ENCODE measurements at places on chromosomes 5 and 9.

- no peak for DNase-seq
These were observed 1043.4 kb upstream of the CDH10 start for GRCh38 chr5:25688156-25688555.

GRCh38 chr5:112210430-112211005, 208.6 kb downstream of the EPB41L4A start:
- DNase-seq: no peak

- DNase-seq: peak; percentile 14
These were observed 8.4 kb upstream of the RUSC2 start for GRCh38 chr9:35481347-35481975.

- DNase-seq: no peak
These were observed 6.6 kb downstream of the PTGES start for GRCh38 chr9:129746092-129746777.

GRCh38 chr9:125816321-125816720, 69.1 kb downstream of the PBX3 start:
- DNase-seq: no peak

GRCh38 chr9:38440516-38440915, 16.3 kb upstream of the IGFBPL1 start:
- no peak for DNase-seq

- DNase-seq: no peak
These were observed 72.0 kb downstream of the PIK3R1 start for GRCh38 chr5:68287631-68287975.

DNA sequence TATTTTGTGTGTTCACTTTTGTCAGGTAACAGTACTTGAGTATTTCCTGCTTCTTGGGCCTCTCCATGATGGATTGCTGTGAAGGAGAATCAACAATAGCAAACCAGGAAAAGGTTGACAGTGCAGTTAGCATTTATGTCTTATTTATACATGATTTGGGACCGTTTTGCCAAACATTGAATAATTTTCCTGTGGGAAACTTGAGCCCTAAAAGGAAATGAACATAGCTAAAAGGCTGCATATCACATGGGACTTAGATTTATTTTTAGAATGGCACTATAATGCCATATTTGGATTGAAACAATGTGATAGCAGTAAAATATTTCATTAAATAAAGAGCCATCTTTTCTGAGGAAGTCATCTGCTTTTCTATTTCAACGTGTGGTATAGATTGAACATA, 15.3 kb downstream of the GPR21 start:
- DNase-seq: no peak

DNA sequence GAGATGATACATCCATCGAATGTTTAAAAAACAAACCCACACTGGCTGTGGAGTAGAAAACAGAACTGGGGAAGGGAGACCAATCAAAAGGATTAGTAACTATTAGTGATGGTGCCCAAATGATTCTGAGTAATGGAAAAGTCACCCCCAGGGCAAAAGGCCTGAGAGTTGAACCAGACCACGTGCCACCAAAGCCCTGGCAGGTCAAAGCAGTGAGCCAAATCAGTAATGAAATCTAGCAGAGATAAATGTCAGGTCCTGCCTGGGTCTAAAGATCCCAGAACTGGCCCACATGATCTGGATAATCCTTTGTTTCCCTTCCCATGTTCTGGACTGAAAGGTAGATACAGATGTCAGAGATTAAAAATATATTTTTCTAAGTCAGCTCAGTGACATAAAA, 9.4 kb downstream of the OTULINL start:
- no peak for DNase-seq

DNA sequence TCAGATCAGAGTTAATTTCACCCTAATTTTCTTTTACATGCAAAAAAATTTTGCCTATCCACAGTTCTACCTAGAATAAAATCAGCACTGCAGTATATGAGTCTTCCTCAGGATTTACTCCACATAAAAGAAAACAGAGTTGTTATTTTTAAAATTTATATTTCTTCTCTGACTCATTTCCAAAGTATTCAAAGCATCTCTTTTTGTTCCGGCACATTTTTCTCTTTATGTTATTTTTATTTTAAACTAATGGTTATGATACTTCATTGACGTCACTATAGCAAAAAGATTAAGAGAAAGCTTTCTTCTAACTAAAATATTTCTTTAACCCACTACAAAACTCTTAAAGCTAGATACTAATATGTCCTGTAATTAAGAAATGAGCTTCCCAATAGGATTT, 590.4 kb downstream of the PRELID2 start:
- DNase-seq: no peak

DNA sequence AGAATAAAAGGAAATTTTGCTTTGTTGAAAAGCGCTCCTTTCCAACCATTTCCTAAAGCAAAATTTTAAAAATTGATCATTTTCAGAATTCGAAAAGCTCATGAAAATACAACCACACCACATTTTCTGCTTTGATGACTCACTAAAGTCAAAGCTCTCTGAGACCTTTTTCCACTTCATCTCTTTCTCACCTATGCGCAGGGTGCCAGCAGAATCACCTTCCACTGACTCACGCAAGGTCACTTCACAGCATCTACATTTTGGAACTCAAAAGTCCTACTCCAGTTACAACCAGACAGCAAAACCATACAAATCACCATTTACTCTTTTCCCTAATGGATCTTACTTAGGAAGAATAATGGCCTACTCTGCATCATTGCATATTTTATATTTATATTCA, 106.2 kb downstream of the MAP1B start:
- no peak for DNase-seq

GRCh38 chr9:74874220-74874619, 13.5 kb downstream of the TRPM6 start:
- DNase-seq: no peak

DNA sequence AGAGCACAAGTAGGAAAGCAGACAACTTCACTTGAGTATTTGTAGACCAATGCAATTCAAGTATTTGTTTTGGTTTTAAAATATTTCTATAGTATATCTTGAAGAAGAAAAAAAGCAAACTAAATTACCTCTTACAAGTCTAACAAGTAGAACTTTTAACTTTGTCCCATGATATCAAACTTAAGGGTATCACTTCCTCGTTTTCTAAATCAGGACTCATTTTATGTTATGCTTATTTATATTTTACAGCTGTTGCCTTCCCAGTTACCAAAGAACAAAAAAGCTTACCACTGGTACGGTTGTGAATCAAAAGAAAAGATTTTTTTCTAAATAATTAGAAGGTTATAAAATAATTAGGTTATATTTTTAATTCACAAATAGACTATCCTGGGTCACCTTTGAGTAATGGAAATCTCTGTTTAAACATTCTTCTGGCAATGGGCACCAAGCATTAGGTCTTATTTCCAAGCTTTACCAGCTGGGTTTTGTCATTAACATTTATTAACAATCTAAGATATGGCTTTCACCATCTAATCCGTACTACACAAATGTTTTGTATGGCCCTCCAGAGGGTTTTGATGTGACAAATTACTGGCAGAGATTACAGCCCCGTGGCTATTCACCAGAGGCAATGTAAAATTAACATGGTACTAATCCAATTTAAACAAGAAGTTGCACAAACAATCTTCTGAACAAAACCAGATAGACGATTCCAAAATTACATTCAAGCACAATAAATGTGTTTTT, 63.6 kb downstream of the CEP120 start:
- DNase-seq: no peak

DNA sequence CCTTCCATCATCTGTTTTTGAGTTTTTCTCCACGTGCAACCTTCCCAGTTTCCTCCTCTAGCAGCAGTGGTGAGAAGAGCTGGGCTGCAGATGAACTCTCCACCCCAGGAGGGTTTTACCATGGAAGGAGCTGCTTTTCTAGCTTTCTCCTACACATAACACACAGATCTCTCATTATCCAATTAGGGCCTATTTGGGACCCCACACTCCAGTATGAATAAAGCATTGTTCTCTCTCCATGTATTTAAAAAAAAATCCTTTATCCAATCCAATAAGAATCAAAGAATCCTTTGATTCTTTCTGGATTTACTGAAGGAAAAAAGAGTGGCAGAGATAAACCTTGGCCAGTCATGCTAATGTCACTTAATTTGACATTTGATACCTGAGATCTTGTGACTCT, 31.6 kb upstream of the NAA35 start:
- no peak for DNase-seq

- DNase-seq: no peak
These were observed 21.1 kb downstream of the LIFR start for GRCh38 chr5:38535248-38535750.

DNA sequence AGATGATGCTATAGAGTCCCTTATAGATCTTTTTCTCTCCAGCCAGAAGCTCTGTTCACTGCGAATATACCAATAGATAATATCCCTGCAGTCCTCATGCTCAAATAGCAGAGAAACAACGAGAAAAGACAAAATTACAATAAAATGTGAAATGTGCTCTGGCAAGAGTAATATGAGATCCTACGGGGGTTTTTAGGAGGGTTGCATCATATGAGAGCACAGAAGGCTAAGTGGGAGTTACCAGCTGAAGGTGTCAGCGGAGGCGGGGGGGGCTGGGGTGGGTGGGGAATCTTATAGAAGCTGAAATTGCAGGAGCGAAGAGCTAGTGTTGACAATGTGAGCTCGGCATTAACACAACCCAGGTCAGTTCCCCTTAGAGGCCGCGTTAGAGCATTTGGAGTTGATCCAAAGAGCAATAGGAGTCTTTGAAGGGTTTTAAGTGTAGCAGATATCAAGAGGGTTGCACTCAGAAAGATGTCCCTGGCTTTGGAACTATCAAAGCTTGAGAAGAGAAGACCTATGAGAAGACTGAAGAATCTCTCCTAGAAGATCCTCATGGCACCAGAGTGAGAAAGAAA, 109.7 kb downstream of the BASP1 start:
- no peak for DNase-seq

DNA sequence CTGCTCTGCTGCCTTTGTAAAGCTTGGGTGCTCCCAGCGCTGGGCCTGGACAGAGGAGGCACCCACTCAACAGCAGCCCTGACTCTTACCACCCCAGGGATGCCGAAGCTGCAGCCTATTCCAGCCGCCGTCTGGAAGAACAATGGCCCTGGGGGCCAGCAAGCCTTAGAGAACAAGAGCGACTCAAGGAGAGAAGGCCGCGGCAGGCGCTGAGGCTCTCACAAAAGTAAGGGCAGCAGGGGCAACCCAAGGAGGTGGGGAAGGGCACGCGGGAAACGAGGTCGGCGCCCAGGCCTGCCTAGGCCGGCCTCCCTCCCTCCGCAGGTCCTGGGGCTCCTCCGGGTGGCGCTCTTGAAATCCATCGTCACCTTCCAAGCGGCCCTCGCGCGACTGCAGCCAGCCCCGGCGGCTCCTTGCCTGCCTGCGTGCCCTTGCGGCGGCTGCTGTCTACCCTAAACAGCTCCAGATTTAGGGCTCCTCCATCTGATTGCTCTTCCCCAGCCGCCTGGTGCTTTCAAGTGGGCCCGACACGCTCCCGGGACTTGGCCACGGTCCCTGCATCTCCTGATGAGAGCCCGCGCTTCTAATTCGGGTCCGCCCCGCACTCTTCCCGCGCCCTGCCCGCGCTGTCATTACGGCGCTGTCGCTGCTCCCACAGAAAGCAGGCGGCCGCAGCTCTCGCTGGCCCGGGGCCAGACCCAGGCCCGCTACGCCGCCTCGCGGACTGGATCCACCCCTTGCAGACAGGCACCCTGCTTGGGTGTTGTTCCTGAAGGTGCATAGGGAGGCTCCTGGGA, 213.3 kb downstream of the SEMA6A start:
- no peak for DNase-seq

Data from CD4-positive, alpha-beta T cell treated with Interleukin-4 for 4 hours (primary cell).